Cortex of kidney (tissue), 1 donor: ENCODE measurements at places on chromosomes 1 and 21.

GRCh38 chr1:172109359-172109758, 268.1 kb downstream of the DNM3 start:
- no peak for DNase-seq

GRCh38 chr1:169741666-169742394, 8.0 kb upstream of the SELE start:
- DNase-seq = no peak

GRCh38 chr1:224201383-224201782, 18.3 kb downstream of the DEGS1 start:
- no peak for DNase-seq

DNA sequence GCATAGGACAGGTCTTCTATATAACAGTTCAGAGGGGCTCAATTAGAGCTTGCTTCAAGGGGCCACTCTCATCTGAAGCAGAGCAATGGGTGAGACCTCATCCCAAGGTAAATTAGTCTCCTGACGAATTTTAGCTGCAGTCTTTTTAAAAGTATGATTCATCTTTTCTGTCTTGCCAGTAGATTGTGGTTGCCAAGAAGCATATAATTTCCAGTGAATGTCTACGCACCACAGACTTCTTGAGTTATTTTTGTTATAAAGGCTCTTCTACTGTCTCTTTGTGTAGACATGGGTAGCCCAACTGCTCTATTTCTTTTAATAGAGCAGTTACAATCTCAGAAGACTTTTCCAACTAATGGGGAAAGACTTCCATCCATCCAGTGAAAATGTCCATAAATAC, 108.9 kb upstream of the FMN2 start:
- no peak for DNase-seq

GRCh38 chr1:39381839-39382238, 109.6 kb upstream of the BMP8A start:
- DNase-seq = no peak

GRCh38 chr1:111392042-111392441, 35.5 kb downstream of the OVGP1 start:
- DNase-seq = no peak

- no peak for DNase-seq
These were observed 270.7 kb upstream of the RUNX1 start for GRCh38 chr21:35319684-35320283.

GRCh38 chr1:5908461-5909375, 83.5 kb downstream of the NPHP4 start:
- DNase-seq = no peak

- DNase-seq = no peak
These were observed 20.5 kb upstream of the RPTN start for GRCh38 chr1:152179566-152179965.

GRCh38 chr1:48568501-48568900, 96.5 kb upstream of the SPATA6 start:
- DNase-seq = no peak

DNA sequence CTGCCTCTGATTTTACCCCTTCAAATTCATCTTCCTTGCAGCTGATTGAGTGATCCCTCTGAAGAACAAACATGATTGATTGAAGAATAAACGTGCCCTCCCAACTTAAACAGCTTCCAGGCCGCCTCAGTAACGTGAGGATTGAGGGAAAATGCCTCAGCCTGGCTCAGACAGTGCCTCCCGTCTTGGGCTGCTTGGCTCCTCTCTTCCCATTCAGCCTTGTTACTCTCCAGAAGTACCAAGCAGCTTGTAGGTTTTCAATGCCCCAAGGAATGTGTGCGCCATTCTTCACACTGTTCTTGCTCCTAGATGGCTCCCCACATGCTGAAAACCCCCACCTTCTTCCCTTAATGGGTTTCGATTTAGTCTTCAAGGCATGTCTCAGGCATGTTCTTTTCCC, 51.8 kb downstream of the ST6GALNAC5 start:
- DNase-seq = no peak

- no peak for DNase-seq
These were observed 80.9 kb upstream of the IRF2BP2 start for GRCh38 chr1:234690872-234691271.

- no peak for DNase-seq
These were observed 51.3 kb upstream of the SLC45A1 start for GRCh38 chr1:8266436-8267165.
